ENCODE measurements at places on chromosomes 4 and X. TPM values are rescaled to one million over a fixed set of nuclear protein-coding genes. Genes with fewer than 3 reads are reported as not detected.
A peak's percentile ranks its signal among the peaks of the same experiment; 100 is the strongest.

GRCh38 chr4:119692001-119692400 lies 63.4 kb upstream of the PDE5A start:
- no peak for DNase-seq

HOPX gene
- 3.8 TPM for polyA plus RNA-seq

GRCh38 chr4:152901205-152901604 lies 34.9 kb upstream of the FHDC1 start:
- DNase-seq: no peak

- no peak for DNase-seq
Measured at GRCh38 chr4:86587381-86588140, 6.6 kb upstream of the PTPN13 start.

ANOS1 gene
- polyA plus RNA-seq: 0.60 TPM

DNA sequence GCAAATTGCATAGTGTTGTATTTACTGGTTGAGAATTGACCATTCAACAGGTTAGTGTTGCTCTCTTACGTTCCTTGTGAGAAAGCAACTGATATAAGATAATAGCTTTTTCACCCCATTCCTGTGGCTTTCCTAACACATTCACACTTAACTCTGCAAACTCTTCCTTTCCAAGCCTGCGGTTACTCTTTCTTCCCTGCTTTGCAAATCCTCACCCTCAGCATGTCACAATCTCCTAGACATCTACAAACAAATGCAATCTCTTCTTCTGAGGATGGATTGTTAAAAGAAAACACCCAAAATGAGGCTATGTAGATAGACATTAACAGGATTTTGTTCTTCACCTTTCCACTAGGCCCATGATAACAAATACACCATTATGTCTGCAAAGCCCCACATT lies 771.7 kb upstream of the PCDH7 start:
- DNase-seq: no peak

DNA sequence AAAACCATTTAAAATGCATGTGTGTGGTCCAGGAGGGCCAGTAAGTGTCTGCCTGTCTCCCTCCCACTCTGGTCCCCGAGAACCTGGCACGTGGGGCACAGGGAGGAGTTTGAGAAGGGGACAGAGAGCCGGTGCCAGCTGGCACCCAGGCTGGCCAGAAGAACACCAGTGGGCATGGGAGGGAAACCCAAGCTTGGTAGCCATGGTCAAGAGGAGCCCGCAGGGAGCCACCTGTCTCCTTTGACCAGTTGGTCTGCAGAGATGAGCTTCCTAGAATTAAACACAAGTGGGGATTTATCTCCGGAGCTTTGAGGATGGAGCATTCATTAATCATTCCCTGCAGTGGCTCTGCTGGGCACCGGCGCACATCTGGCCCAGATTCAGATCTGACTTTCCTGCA lies 41.6 kb downstream of the HMX1 start:
- no peak for DNase-seq

GRCh38 chrX:78514852-78515251 lies 144.3 kb downstream of the RTL3 start:
- DNase-seq: no peak

DNA sequence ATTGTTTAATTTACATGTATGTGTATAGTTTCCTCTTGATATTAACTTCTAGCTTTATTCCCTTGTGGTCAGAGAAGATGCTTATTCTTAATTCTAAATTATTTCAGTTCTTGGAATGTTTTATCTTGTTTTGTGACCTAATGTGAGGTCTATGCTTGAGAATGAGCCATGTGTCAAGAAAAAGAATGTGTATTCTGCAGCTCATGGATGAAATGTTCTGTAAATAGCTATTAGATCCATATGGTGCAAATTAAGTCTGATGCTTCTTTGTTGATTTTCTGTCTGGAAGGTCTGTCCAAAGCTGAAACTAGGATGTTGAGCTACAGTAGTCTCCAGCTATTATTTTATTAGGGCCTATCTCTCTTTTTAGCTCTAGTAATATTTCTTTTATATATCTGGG lies 187.3 kb upstream of the RASGEF1B start:
- DNase-seq: no peak

DNA sequence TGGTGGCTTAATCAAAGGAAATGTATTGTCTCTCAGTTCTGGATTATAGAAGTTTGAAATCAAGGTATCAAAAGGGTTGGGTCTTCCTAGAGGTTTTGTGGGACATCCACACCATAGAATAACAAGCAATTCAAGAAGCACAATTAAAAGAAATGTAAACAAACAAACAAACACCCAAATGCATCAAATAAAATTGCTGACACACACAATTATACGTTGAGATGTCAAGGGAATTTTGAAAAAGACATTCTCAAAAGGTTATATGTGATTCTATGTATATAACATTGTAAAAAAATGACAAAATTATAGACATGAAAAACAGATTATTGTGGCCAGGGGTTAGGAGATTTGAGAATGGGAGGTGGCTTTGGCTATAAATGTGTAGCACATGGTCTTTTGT lies 250.7 kb upstream of the AGA start:
- DNase-seq: no peak

SOX3 gene
- not detected for polyA plus RNA-seq

DNA sequence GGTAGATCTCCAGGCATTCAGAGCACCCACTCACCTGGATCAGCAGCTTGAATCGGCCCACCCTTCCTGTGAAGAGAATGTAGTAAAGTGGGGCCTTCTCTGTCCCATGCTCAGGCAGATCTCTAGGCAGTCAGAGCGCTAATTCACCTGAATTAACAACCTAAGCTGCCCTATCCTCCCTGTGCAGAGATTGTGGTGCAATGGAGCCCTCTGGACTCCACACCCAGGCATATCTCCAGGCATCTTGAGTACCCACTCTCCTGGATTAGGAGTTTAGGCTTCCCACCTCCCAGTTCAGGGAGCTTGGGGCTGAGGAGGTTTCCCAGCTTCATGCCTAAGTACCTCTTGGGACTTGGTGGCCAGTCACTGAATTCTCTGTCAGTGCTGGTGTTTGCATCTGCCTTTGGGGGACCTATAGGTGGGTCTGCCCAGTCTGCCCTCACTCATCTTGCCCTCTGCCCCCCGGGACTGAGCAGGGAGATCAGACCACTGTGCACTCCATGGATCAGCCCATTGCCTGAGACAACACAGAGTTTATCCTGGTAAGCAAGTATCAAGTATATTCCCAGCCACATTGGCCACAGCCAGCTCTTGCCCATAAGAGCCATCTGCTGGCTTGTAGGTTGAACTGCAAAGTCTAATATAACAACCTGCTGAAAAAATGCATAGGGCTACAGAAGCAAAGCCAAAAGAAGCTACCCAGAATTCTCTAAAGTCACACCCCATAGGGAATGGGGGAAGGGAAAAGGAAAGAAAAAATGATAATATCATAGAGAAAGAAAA lies 372.9 kb downstream of the KLHL13 start:
- no peak for DNase-seq

GRCh38 chr4:92299152-92299551 lies 4.6 kb upstream of the GRID2 start:
- no peak for DNase-seq

LRCH2 gene
- 0.94 TPM for polyA plus RNA-seq

TNIP2 gene
- polyA plus RNA-seq: 40.4 TPM

DNA sequence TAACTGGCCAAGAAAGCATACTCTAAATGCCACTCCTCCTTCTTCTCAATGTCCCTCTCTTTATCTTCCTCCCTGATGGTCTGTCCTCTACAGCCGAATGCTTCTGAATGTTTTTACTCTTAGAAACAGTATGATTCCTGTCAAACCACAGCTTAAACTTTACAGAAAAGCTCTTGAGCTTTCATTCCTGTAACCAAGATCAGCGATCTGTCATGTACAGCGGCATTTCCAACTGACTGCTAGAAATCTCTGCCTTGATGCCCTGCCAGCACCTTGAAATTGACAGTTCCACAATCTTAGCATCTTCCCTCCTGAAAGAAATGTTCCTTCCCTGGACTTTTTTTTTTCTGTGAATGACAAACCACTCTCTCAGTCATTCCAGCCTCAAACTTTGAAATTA lies 11.5 kb upstream of the GATB start:
- no peak for DNase-seq

DNA sequence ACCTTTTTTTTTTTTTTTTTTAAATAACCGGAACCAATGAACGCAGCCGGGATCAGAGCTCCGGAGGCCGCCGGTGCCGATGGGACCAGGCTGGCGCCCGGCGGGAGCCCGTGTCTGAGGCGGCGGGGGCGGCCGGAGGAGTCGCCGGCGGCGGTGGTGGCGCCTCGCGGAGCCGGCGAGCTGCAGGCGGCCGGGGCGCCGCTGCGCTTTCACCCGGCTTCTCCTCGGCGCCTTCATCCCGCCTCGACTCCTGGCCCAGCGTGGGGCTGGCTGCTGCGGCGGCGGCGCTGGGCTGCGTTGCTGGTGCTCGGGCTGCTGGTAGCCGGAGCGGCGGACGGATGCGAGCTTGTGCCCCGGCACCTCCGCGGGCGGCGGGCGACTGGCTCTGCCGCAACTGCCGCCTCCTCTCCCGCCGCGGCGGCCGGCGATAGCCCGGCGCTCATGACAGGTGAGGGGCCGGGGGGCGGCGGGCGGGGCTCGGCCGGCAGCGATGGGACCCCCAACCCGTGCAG lies 337 bp downstream of the STIM2 start:
- no peak for DNase-seq

- DNase-seq: no peak
Measured at GRCh38 chrX:73448379-73448778, 1.5 kb downstream of the CDX4 start.

PPM1K gene
- 3.7 TPM for polyA plus RNA-seq

DNA sequence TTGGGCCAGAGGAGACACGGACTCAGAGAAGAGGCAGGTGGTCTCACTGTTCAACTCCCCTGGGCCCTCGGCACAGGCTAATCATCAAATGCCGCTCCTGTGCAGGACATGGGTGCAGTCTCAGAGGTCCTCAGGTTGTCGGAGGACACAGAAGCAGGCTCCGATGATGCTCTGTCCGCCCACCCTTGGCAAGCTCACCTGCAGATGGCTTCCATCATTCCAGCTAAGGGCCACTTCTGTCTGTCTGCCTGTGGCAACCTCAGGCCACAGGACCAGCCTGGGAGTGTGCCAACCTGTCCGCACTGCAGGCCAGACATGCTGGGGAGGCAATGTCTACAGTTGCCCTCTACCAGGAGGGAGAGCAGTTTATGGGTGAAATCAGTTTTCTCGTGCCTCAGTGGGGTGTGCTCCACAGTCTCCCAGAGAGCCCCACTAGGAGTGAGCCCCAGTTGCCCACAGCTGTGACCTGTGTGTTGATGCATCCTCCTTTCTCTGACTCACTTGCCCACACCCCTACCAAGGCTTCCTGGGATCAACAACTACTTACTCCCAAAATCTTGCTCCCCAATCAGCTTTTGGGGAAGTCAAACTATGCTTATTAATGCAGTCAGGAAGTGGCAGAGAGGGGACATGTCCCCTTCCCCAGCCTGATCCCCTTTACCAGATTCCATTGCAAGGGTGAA lies 55.9 kb downstream of the HTRA3 start:
- DNase-seq: no peak

PROM1 gene
- 0.36 TPM for polyA plus RNA-seq

GRCh38 chr4:73706811-73707210 lies 33.6 kb upstream of the CXCL8 start:
- DNase-seq: no peak

- no peak for DNase-seq
Measured at GRCh38 chr4:73221734-73222133, 36.9 kb downstream of the ANKRD17 start.

HTT gene
- 15.7 TPM for polyA plus RNA-seq

DNA sequence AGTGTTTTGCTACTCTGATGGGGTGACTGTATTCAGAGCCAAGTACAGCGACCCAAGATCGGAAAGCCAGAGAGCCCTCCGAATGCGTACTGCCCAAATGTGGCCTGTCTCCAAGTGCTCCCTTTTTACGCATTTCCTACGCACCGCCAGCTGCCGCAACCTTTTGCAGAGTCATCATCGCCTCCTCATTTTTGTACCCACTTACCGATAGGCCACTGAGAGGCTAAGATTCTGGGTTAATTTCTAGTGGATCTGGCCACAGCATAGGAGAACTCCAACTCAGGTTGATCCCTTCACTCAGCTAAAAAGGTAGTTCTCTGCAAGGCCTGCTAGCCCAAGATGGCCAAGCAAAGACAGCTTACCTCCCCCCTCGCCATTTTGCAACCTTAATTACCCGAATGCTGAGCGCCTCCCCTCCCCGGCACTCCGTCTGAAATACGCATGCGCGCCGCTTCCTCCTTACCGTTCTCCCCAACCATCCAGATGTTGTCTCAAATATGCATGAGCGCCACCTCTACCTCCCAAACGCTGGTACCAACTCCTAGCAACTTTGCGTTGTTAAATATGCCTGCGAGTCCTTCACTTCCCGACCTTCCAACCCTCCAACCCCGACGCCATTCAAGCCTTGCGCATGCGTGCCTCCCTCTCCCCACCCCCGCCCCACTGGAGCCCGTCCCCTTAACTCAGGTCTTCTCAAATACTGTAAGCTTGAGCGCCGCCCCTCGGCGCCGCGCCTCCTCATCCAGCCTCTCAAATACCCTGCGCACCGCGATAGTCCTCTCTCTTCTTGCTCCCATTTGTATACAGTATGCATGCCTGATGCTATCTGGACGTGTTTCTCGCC lies 11.8 kb upstream of the ZCCHC13 start:
- peak; percentile 88 for DNase-seq

- DNase-seq: peak; percentile 70
Measured at GRCh38 chrX:21509912-21510311, 135.7 kb downstream of the CNKSR2 start.

DNA sequence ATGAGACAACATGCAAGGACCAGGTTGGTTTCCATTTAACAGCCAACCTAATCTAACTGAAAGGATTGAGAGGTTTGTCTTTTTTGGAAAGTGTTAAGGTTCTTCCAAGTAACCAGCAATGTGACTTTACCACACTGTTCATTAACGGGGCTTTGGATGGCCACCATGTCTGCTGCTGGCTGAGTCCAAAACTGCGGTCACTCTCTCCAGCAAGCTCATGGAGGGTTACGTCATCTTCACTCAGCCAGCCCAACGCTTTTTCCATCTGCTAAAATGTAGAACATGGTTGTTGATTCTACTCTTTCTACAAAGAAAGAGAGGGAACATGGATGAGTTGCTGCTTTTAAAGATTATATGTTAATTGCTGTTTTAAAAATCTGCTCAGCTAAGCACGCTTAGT lies 11.0 kb downstream of the PKD2 start:
- no peak for DNase-seq

CTAG2 gene
- not detected for polyA plus RNA-seq

DNA sequence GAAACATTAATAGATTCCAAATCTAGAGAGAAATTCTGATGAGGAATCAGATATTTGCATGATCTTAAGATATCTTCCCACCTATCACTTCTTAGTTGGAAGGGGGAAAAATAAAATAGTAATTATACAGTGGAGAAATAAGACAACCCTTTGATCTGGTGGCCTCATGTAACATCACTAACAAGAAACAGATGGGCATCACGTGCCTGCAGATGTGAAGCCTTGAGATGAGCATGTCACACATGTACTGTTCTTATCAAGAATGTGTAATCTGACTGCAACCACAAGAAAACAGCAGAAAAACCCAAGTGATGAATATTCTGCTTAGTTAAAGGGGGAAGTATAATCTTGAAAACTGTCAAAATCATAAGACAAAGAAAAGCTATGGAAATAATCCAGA lies 31.4 kb upstream of the NKX6-1 start:
- no peak for DNase-seq
